ENCODE measurements at places on chromosomes 2 and 18. TPM values are rescaled to one million over a fixed set of nuclear protein-coding genes. Genes with fewer than 3 reads are reported as not detected.
A peak's percentile ranks its signal among the peaks of the same experiment; 100 is the strongest.

Gene MC4R
- not detected for total RNA-seq

Gene CAPN14
- not detected for total RNA-seq

DNA sequence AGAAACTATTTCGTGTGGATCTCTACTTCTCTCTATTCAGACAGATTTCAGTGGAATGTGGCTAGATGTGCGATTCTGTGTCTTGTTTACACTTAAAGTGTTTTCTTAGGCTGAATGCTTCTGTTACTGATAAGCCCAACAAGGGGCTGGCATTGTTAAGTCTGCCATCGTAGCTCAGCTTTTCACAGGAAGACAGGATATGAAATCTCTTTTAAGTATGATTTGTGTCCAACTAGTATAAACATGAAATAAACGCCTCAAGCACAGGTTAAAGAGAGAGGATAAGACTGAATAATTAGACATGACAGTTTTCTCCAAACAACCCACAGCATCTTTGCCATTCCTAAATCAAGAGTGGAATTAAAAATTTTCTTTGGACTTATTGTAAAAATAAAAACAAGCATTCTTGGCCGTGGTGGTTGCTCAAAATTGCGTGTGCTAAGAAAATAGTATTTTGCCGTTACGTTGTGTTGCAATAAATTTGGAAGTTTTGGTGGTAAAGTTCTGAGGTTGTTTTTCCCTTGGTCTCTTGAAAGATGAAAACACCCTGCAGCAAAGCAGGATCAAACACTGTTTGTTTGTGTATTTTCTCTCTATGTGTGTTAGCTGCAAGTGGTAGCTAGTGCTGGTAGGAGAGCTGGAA is 1.0 kb downstream of the VIT start:
- DNase-seq: no peak

Gene GKN1
- total RNA-seq: not detected

Gene ALPI
- 8.5 TPM for total RNA-seq

DNA sequence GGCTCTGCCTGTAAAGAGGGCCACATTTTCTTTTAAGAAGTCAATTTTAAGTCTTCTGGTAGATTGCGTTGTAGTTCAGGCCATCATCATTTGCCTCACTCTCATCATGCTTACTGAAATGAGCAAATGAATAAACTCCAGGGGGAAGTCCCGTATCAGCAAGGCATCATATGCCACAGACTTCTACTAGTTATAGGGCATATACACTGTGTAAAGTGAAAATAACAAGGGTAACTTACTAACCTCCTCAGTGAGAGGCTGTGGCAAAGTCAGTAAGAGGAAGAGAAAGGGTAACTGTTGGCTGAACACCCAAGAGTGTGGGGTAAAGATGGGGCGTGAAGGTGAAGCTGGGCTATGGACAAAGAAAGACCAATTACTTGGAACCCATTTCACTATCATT is 456.2 kb downstream of the SPAG16 start:
- DNase-seq: no peak

- DNase-seq: no peak
Measured at GRCh38 chr2:204150721-204151120, 214.2 kb downstream of the ICOS start.

GRCh38 chr2:154032220-154032619 is 160.5 kb downstream of the GALNT13 start:
- DNase-seq: no peak

- no peak for DNase-seq
Measured at GRCh38 chr2:8314063-8314462, 367.8 kb upstream of the ID2 start.

- DNase-seq: no peak
Measured at GRCh38 chr2:211114826-211115455, 558.5 kb downstream of the CPS1 start.

Gene TCF7L1
- total RNA-seq: 1.3 TPM

GRCh38 chr2:10552220-10552870 is 104.2 kb upstream of the ODC1 start:
- DNase-seq: no peak

- DNase-seq: no peak
Measured at GRCh38 chr2:72236445-72237067, 88.9 kb upstream of the CYP26B1 start.

DNA sequence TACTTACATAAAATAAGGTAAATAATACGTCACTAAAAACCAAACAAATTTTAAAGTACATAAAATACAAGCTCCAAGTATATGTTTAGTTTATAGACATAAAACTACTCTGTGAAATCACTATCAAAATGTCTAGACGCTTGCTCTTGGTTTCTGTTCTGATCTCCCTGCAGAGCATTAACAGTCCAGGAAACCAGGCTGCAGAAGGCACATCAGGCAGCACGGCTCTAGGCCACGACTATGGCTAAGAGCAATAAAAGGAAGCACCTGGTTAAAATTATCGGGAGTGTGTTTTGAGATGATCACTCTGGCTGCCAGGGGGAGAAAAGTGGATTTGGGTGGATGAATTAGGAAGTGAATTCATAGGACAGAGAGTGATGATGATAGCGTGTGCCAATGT is 196.0 kb upstream of the SPHKAP start:
- no peak for DNase-seq

DNA sequence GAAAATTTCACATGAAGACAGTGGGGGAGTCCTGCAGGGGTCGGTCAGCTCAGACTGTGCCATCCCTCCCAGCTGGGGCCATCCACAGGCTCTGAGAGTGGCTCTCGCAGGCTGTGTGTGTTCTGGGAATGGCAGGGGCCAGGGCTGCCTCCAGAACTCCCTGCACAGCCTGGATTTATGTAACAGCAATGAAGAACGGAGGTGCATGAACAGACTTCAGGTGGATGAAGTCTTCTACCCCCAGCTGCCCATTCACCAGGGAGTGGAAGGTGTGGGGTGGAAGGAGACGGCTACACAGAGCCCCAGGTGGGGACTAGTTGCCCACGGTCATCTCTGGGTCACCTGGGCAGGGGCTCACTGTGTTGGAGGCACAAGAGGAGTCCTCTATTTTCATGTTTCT is 56.1 kb upstream of the HDAC4 start:
- no peak for DNase-seq

Gene NPC1
- 41.2 TPM for total RNA-seq

Gene RTP5
- not detected for total RNA-seq

GRCh38 chr18:62425465-62426190 is 97.2 kb upstream of the ZCCHC2 start:
- no peak for DNase-seq

Gene IL1A
- total RNA-seq: not detected

GRCh38 chr2:67895227-67895941 is 167.4 kb downstream of the C1D start:
- no peak for DNase-seq

DNA sequence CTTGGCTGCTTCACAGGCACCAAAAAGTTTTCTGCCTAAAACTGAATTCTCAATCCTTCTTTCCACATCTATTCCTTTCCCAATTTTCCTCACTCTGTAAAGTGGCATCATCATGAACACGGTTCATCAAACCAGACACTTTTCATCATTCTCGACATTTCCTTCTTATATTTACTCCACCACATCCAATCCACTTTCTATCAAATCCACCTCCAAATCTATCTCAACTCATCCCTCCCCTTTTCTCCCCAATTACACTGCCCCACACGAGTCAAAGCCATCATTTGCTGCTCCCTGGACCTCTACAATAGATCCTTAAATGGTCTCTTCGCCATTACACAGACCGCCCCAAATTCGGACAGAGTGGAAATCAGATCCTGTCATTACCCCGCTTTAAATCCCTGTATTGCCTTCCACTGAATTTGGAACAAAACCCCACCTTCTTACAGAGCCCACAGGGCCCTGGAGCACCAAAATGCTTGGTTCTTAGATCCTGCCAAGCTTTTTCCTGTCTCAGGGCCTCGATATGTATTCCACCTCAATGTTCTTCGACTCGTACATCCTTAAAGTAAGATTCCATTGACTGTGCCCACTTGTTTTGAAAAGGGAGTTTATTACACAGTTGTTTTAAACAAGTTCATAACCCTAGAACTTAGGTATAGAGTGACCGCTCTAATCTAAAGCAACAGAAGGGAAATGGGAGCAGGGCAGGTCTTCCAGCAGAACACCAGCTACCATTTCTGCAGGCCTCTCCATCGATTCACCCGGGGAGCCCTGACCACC is 856 bp downstream of the ACAA2 start:
- no peak for DNase-seq

- DNase-seq: no peak
Measured at GRCh38 chr2:130338793-130339345, 3.8 kb upstream of the IMP4 start.

- peak; percentile 8 for DNase-seq
Measured at GRCh38 chr2:31812051-31812798, 198.6 kb downstream of the MEMO1 start.
